ENCODE measurements at places on chromosomes 13 and 19. TPM values are rescaled to one million over a fixed set of nuclear protein-coding genes. Genes with fewer than 3 reads are reported as not detected.

- no peak for DNase-seq
Observed at GRCh38 chr13:91459485-91459884, 61.1 kb downstream of the GPC5 start.

- no peak for DNase-seq
Observed at GRCh38 chr13:113838711-113839201, 25.1 kb downstream of the GAS6 start.

DNA sequence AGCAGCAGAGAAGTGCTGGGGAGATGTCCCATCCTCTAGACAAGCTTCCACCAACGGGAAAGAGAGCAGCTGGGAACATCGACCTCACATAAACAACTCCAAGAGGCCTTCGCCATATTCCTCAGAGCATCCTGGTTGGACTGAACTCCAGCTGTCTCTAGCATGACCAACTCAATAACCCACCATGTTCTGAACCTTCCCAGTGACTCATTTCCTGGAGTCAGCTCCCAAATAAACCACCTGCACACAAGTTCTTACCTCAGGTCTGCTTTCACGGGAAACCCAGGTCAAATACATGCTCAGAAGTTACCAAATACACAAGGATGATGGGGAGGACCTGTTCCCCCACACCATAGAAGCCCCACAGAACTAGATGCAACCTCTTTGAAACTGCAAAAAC lies 878.5 kb downstream of the UQCRFS1 start:
- no peak for DNase-seq

- no peak for DNase-seq
Observed at GRCh38 chr13:44309794-44310757, 63.5 kb upstream of the SERP2 start.

- no peak for DNase-seq
Observed at GRCh38 chr13:90068658-90069057, 1278.8 kb upstream of the MIR17HG start.

DNA sequence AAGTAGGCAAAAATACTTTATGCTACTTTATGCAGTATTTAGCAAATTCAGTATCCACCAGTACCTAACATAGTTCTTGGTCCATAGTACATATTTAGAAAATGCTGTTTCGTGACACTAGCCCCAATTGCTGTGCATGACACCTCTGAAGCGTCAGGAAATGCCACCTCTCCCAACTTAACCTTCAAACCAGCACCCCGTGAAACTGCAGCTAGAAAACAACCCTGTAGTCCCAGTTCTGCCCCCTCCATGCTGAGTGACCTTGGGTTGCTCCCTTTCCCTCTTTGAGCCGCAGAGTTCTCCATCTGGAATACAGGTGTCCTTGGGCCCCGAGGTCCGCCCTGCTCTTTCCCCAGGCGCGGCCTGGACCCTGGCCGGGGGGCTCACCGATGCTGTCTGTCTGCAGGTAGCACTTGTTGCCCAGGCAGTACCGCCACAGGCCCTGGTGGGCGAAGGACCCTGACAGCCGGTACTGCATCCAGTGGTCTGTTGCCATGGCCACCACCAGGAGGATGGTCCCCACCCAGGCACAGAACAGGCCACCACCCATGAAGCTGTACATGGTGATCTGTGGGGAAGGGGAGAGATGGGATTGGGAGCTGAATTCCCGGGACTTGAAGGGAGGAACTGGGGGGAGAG lies 773 bp downstream of the LIM2 start:
- no peak for DNase-seq

DNA sequence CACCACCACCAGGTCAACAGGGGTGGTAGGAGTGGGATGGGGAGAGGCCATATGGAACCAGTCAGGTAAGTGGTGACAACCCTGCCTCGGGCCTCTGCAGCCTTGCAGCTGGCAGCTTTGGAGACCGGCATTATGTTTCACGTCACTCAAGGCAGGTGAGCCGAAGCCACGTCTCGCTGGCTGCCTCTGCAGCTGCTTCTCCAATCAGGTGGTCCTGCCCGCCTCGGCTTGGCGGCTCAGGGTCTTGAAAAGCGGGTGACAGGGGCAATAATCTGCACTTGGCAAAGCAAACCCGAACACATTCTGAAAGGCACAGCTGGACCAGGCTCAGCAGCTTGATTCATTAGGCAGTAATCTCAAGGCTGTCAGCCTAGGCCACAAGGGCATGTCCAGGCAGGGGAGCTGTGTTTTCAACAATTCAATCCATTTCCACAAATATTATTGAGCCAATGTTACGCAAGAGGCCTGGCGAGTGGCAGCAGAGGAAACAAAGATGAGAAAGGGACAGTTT lies 77.4 kb upstream of the PCDH8 start:
- DNase-seq = no peak

- DNase-seq = no peak
Observed at GRCh38 chr13:112700291-112701060, 10.6 kb downstream of the ATP11A start.

GRCh38 chr19:58575183-58576041 lies 2.3 kb upstream of the MZF1 start:
- peak; percentile 58 for DNase-seq

- DNase-seq = no peak
Observed at GRCh38 chr19:14520543-14520942, 2.3 kb upstream of the DNAJB1 start.

GRCh38 chr13:93857126-93857525 lies 622.4 kb downstream of the DCT start:
- DNase-seq = no peak

DNA sequence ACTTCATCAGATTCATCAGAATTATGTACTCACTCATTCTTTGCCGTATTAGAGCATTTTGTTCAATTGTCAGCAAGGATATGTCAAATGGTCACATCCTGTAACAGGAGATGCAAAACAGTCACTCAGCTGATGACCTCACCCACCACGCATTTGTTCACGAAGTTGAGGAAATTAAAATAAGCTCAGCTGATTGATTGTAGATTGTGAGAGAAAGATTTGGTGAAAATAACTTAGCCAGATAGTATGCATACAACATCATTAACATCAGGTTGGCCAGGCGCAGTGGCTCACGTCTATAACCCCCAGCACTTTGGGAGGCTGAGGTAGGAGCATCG lies 22.6 kb upstream of the CDC16 start:
- DNase-seq = no peak

GRCh38 chr13:112910016-112910415 lies 59.0 kb upstream of the MCF2L start:
- no peak for DNase-seq

- DNase-seq = no peak
Observed at GRCh38 chr13:63864171-63864902, 2448.7 kb upstream of the PCDH20 start.

DNA sequence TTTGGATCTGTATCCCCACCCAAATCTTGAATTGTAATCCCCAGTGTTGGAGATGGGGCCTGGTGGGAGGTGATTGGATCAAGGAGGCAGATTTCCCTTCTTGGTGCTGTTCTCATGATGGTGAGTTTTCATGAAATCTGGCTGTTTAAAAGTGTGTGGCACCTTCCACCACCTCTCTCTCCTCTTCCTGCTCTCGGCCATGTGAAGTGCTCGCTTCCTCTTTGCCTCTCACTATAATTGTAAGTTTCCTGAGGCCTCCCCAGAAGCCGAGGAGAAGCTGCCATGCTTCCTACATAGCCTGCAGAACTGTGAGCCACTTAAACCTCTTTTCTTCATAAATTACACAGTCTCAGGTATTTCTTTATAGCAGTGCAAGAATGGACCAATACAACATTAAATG lies 15.7 kb downstream of the COMMD6 start:
- no peak for DNase-seq

ZNF578 gene
- not detected for polyA plus RNA-seq

PRR22 gene
- 1.2 TPM for polyA plus RNA-seq

HOMER3 gene
- 0.36 TPM for polyA plus RNA-seq

CFAP97D2 gene
- polyA plus RNA-seq = not detected

ZNF442 gene
- 0.24 TPM for polyA plus RNA-seq

DMWD gene
- 4.7 TPM for polyA plus RNA-seq

ZNF844 gene
- polyA plus RNA-seq = 0.42 TPM

COL4A2 gene
- 0.62 TPM for polyA plus RNA-seq

CEBPA gene
- not detected for polyA plus RNA-seq

MIR17HG gene
- 5.1 TPM for polyA plus RNA-seq
